ENCODE measurements at places on chromosomes 6 and 20. TPM values are rescaled to one million over a fixed set of nuclear protein-coding genes. Genes with fewer than 3 reads are reported as not detected.

GRCh38 chr20:40525351-40525750 lies 163.7 kb downstream of the MAFB start:
- no peak for DNase-seq

DNA sequence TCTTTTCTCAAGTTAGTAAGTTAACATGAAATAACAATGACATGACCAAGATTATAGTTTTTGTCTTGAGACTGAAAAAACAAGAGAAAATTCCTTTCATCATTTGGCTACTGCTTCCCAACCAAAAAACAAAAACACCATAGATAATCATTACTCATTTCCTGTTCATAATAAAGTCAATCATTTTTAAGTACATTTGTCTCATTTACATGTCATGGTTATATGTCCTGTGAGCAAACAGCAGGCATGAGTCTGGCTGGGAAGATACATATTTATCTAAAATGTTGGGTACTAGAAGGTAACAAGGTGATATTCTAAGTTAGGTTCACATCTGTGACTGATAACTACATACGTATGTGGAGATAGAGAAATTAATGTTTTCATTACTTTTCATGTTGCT lies 180.5 kb downstream of the ISM1 start:
- DNase-seq, result no peak

DNA sequence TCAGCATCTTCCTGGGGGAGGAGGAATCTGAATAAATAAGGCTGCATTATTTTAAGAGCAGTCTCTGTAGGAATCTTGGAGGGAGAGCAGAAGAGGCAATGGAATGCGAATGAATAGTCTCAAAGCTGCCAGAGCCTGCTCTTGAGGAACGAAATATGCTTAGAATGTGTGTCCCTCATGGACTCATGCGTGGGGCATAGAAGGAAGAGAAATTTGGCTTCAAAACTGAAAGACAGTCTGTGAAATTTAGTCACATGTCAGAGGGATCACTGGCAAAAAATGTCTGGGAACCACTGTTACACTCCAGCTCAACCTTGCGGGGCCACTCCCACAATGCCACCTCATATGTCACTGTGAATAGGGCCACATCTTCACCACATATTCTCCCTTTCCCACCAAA lies 95.5 kb downstream of the GJA10 start:
- DNase-seq, result no peak

DNA sequence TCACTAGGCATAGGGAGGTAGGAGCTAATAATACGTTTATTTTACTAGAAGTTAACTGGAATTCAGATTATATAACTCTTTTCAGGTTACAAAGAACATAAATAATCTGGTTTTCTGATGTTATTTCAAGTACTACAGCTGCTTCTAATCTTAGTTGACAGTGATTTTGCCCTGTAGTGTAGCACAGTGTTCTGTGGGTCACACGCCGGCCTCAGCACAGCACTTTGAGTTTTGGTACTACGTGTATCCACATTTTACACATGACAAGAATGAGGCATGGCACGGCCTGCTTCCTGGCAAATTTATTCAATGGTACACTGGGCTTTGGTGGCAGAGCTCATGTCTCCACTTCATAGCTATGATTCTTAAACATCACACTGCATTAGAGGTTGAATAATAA lies 1.1 kb downstream of the HFE start:
- no peak for DNase-seq

GRCh38 chr6:16496210-16496609 lies 257.8 kb downstream of the GMPR start:
- DNase-seq, result no peak

GRCh38 chr20:58117944-58118343 lies 110.5 kb downstream of the ANKRD60 start:
- DNase-seq, result no peak

- DNase-seq, result no peak
Measured at GRCh38 chr20:54356801-54357200, 118.6 kb upstream of the DOK5 start.

DNA sequence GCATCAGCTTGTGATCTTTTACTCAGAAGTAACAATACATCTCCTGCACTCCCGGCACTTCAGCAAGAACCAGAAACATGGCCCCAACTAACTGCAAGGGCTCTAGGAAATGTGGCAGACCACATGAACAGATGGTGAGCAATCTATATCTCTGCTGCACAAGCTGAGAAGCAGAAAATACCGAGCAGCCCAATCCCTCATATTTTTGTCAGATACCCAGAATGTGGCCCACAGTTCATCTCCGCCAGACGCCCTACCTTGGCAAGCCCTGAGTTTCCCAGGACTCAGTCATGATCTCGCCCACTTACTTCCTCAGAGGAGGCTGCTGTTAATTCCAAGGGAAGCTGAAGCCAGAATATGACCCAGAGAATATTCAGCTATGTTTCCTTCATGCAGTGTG lies 63.1 kb upstream of the PHACTR1 start:
- no peak for DNase-seq

DNA sequence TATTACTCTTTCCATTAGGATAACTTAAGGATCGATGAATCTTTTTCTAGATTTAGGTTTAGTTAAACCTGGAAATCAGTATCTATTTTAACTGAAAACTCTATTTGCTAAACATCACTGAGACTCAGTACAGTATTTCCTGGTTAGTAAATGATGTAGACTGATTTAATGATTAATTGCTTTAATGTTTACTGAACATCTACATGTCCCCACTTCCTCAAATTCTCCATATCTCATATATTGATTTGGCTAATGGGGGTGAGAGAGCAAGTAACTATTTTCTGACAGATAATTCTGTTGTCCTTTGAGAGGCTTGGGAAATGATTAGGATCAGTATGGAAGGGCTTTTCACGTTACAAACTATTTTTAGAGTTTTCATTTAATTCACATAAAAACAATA lies 10.3 kb downstream of the MKKS start:
- DNase-seq, result no peak

CLDN20 gene
- not detected for total RNA-seq

PRPH2 gene
- total RNA-seq, result not detected

ADAM33 gene
- total RNA-seq, result not detected

MOXD1 gene
- total RNA-seq, result not detected

MACROD2 gene
- 0.14 TPM for total RNA-seq

FOXF2 gene
- not detected for total RNA-seq

NRSN1 gene
- total RNA-seq, result not detected

Measured in activated naive CD8-positive, alpha-beta T cell treated with anti-CD3 and anti-CD28 coated beads for 36 hours (primary cell).